Stimulated activated CD8-positive, alpha-beta memory T cell treated with anti-CD3 and anti-CD28 coated beads, Interleukin-4, amount 100 ng/mL, for 1 hour (primary cell): ENCODE measurements at places on chromosomes 13 and 19.

- no peak for DNase-seq
Measured at GRCh38 chr19:3793799-3794198, 7.6 kb upstream of the MATK start.

GRCh38 chr13:111492341-111492950 lies 172.0 kb downstream of the TEX29 start:
- no peak for DNase-seq

GRCh38 chr13:48790966-48791365 lies 137.2 kb downstream of the CYSLTR2 start:
- no peak for DNase-seq

DNA sequence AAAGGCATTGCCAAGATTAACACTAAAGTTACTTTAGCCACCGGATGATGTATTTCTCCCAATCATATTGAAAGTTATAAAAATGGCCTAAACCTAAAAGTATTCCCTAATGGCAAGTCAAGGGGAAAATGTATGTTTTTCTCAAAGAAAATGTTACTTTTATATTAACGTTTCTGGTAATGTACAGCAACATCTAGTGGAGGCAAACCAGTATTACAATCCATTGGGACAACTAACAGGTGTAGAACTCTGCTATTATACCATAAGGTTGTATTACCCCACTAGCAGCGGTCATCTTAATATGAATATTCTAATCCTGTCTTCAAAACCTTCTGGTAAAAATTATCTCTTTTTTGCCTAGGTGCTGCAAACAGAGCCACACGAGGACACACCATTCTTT lies 69.2 kb downstream of the ZNF100 start:
- DNase-seq: no peak

- DNase-seq: no peak
Measured at GRCh38 chr13:66071608-66072007, 1158.5 kb downstream of the PCDH9 start.

DNA sequence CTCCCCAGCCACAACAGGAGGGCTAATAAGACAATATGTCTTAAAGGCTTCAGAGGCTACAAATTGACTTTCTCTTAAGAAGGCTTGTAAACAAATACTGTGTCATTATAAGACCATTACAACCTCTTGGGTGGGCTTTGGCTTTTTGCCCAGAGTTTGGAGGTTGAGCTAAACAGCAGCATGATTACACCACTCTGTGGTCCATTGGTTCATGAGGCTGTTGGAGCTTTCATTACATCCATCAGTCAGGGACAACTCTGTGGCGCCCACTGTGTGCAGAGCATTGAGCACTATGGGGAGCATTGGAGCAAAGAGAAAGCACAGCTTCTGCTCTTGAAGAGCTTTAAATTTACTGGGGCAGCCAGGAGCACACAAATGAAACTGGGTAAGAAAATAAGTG lies 75.9 kb downstream of the TNFSF11 start:
- no peak for DNase-seq

- no peak for DNase-seq
Measured at GRCh38 chr13:79429309-79429708, 23.3 kb upstream of the RBM26 start.

- no peak for DNase-seq
Measured at GRCh38 chr13:60494296-60494695, 97.3 kb downstream of the TDRD3 start.

GRCh38 chr19:10929402-10929794 lies 787 bp downstream of the TIMM29 start:
- no peak for DNase-seq

GRCh38 chr13:30333616-30334015 lies 26.3 kb upstream of the KATNAL1 start:
- no peak for DNase-seq

- DNase-seq: no peak
Measured at GRCh38 chr19:57818378-57818777, 3.7 kb upstream of the ZNF552 start.

GRCh38 chr13:100751826-100752225 lies 77.2 kb upstream of the TMTC4 start:
- DNase-seq: no peak

DNA sequence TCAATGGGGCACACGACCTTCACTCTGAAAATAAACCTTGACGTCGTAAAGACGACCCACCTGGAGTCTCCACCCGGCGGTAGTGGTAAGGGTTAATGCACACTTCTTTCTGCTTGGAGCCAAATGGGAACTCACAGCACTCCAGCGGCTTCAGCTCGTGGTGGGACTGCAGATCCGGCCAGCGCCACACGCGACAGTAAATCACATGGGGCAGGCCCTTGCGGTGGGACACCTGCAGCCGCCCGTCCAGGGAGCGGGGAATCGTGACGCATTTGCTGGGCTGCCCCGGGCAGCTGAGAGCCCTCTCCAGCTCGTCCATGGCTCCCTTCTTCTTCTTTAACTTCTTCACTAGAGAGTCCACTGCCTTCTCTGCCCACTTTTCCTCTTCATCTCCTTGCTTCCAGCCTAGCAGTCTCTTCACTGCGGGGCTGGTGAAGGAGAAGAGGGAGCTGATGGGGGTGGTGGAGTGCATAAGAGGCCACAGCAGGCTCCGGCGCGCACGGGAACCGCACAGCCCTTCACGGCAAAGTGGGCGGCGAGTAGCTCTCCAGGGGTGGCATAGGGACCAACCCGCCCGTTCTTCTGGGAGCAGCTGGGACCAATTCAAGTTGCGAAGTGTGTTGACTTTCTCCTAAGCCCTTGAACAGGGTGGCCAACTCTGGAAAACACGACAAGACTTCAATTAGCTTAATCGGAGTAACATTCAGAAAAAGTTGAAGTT lies 40.7 kb downstream of the SMAD9 start:
- no peak for DNase-seq

GRCh38 chr19:738509-739128 lies 12.3 kb upstream of the MISP start:
- DNase-seq: no peak

DNA sequence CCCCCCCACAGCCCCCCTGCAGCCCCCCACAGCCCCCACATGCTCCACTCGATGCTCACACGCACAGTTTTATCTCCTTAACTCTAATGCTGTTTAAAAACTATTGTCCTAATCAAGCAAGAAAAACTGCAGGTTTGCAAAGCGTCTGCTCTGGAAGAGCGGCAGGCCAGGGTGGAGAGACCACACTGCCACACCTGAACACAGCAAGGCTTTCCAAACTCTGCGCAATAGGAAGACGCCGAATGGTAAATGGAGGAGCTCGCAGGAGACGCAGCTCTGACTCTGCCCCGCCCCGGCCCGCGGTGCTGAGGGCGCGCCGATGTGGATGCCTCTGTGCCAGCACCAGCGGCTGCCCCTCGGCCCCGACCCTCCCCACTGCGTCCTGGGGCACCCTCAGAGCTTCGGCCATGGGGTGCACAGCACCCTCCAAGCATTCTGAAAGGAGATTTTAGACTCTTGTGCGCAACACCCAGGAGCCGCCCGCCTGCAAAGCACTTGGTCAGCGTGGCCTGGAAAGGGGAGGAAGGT lies 32.4 kb downstream of the RASA3 start:
- no peak for DNase-seq

DNA sequence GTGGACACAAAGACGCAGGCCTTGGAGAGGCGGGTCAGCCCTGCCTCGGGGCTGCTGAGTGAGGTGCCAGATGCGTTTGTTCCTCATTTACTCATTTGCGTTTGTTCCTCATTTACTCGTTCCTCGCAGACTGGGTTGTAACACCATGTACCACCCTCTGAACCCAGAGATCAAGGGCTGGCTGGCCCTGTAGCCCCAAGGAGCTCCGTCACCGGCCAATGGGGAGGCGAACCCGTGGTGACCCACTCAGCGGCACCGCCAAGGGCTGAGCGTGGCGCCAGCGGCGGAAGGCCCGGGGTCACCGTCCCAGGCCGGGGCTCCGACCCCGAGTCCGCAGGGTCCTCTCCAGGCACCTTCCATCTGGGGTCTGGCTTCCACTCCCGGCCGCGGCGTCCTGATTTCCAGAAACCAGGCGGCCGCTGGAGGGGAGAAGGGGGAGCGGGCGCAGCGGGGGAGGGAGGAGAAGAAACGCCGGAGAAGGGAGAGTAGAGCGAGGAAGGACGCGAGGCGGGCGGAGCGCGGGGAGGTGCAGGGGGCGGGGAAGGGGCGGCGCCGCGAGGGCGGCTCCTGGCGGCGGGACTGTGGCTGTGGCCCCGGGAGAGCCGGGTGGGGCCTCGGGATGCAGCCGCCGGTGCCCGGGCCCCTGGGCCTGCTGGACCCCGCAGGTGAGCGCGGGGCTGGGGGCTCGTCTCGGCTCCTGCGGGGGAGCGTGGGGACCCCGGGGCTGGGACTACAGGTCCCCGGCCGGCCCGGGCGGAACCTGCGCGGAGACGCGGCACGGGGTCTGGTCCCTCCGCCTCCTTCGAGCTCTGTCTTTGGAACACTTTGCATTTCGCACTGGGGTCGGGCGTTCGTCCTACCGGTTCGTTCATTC lies at the start of gene TMEM255B:
TMEM255B (plus strand) TSS at position 576 of the 874 bp plus-strand sequence; CDS start at position 620, 44 bp downstream.
- DNase-seq: peak; percentile 46

- no peak for DNase-seq
Measured at GRCh38 chr19:54448040-54448773, 792 bp upstream of the LENG8 start.

DNA sequence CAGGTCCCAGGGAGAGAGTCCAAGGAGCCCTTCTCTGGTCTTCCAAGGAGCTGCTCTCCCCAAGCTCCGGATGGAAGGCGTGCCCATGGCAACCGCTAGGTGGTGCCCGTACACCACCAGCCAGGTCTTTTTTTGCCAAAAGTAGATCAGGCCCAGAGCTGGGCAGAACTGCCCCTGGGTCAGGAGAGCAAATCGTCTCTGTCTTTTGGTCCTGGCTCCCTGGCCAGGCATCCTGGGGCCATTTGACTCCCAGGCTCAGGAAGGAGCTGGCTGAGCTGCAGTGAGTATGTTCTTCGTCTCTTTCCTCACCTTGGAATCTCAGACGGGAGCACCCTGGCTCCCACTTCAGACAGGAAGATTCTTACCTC lies 24.6 kb upstream of the BCL3 start:
- peak; percentile 58 for DNase-seq

- DNase-seq: no peak
Measured at GRCh38 chr13:93398167-93399035, 171.8 kb downstream of the GPC6 start.

DNA sequence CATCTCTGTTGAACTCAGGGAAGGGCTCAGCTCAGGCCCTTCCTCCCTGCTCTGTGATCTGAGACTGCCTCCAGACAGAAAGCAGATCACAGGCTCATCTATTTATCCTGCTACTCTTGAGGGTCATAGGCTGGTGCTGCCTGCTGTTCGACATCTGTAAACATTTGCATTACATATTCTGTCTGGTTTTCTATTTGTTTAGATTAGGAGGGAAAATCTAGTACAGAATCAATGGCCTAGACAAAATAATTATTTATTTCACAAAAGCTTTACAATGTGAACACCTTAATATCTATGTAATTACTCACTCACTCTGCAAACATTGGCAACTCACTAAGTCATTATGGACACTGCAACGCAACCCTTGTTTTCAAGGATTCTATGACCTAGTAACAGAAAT lies 43.0 kb downstream of the CEP89 start:
- no peak for DNase-seq

- DNase-seq: peak; percentile 11
Measured at GRCh38 chr13:41019011-41019487, at the start of gene ELF1. TSS of gene ELF1 (minus strand) at chr13:41019316. CDS start at chr13:40982054, 37,262 bp downstream.

DNA sequence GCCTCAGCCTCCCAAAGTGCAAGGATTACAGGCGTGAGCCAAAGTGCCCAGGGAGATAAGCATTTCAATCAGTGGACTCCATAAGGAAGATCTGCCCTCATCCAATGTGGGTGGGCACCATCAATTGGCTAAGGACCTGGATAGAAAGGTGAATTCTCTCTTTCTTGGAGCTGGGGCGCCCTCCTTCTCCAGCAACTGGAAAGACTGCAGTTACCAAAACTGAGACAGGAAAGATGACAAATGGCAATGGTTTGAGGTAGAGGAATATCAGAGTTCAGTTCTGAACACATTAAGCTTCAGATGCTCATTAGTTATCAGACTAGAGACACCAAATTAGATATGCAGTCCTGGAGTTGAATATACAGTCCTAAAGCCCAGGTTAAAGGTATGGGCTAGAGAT lies 10.5 kb upstream of the ELF1 start:
- DNase-seq: no peak

GRCh38 chr13:108807841-108808240 lies 178.4 kb downstream of the MYO16 start:
- DNase-seq: no peak

- no peak for DNase-seq
Measured at GRCh38 chr19:42452590-42452989, 9.8 kb upstream of the CXCL17 start.
